Stimulated activated CD4-positive, alpha-beta T cell treated with anti-CD3 and anti-CD28 coated beads, Interleukin-1b, Interleukin-23, amount 100 ng/mL, for 1 hour (primary cell): ENCODE measurements at places on chromosomes 5 and 9.

DNA sequence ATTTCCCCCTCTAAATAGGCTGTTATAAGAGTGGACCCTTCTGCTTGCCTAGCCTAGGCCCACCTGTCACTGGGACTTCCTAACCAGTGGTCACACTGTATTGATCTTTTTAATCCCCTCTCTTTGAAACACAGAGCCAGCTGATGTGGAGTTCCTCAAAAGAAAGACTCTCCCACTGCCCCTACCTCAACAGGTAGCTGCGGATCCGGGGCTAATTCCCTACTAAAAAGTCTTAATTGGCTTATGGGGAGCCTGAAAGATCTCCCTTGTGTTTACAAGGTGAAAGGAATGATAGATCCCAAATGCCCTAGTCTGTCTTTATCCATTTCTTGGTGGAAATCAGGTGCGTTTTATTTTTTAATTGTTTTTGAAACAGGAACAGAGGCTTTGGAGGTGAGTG is 2.0 kb downstream of the NEUROG1 start:
- DNase-seq = no peak

- DNase-seq = no peak
Observed at GRCh38 chr9:34374905-34375552, 1.7 kb downstream of the MYORG start.

GRCh38 chr5:142611154-142611553 is 74.7 kb downstream of the FGF1 start:
- DNase-seq = peak; percentile 24

GRCh38 chr5:27788184-27788583 is 749.8 kb upstream of the CDH9 start:
- DNase-seq = no peak

DNA sequence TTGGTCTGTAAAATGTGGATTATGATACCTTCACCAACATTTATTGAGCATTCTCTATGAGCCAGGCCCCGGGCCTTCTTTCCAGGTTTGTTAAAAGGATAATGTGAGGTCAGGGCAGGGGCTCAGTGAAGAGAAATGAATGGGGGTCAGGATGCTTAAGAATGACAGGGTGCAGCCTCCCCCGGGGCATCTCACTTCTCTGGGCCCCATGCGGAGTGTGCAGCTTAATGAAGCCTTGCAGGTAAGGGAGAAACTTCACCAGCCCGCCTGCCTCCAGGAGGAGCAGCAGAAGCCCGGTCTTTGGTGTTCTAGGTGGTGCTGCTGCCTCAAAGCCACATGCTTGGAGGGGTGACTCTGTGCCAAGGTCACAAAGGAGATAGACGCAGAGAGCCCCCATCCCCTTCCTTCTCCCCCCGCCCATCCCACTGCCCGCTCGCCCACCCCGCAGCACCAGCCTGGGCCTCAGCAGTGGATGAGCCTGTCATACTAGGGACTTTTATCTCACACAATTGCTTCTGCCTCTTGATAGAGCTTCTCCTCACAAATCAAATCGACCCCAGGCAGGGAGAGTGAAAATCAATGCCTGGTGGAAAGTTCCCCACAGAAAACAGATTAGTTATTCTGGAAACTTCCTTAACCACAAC is 244.8 kb downstream of the PBX3 start:
- no peak for DNase-seq

- DNase-seq = no peak
Observed at GRCh38 chr9:108469654-108470053, 386.1 kb downstream of the ACTL7B start.

GRCh38 chr5:151601391-151601790 is 10.3 kb upstream of the FAT2 start:
- no peak for DNase-seq

- no peak for DNase-seq
Observed at GRCh38 chr9:86531971-86532640, 177.9 kb upstream of the TUT7 start.

GRCh38 chr9:122221183-122221811 is 7.5 kb downstream of the LHX6 start:
- DNase-seq = no peak

GRCh38 chr9:81776390-81776789 is 87.0 kb upstream of the TLE1 start:
- no peak for DNase-seq

DNA sequence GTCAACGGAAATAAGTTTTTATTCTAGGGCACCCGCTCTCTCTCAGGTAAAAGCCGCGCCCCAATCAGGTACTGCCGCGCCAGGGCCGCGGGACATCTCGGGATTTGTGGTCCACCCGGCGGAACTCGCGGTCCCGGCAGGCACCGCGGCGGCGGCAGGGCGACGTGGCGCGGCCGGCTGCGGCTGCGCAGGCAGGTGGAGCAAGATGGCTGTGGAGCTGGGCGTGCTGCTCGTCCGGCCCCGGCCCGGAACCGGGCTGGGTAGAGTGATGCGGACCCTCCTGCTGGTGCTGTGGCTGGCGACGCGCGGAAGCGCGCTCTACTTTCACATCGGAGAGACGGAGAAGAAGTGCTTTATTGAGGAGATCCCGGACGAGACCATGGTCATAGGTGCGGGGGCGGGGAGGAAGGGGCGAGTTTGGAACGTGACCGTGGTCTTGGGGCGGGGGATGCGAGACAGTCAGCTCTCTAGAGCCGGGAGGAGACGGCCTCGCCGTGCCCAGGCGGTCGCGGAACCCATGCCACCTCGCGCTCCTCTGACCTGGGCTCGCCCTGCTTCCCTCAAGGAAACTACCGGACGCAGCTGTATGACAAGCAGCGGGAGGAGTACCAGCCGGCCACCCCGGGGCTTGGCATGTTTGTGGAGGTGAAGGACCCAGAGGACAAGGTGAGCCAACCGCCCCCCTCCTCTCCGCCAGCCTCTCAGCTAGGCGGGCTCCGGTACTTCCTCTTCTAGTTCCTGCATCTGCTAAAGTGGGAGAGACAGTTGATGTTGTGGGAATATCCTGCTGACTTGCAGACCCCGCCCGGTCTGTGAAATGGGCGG is at the start of gene TMED9:
TMED9 (plus strand) TSS at position 194 of the 825 bp plus-strand sequence; CDS start at position 206, 12 bp downstream.
- DNase-seq = peak; percentile 71

- no peak for DNase-seq
Observed at GRCh38 chr5:4093236-4093635, 497.6 kb downstream of the IRX1 start.
